ENCODE measurements at places on chromosomes 5 and 9.
A peak's percentile ranks its signal among the peaks of the same experiment; 100 is the strongest.

- DNase-seq, result no peak
Observed at GRCh38 chr5:179427032-179427675, 81.9 kb upstream of the ADAMTS2 start.

- DNase-seq, result no peak
Observed at GRCh38 chr9:124741149-124741548, 30.0 kb downstream of the NR6A1 start.

DNA sequence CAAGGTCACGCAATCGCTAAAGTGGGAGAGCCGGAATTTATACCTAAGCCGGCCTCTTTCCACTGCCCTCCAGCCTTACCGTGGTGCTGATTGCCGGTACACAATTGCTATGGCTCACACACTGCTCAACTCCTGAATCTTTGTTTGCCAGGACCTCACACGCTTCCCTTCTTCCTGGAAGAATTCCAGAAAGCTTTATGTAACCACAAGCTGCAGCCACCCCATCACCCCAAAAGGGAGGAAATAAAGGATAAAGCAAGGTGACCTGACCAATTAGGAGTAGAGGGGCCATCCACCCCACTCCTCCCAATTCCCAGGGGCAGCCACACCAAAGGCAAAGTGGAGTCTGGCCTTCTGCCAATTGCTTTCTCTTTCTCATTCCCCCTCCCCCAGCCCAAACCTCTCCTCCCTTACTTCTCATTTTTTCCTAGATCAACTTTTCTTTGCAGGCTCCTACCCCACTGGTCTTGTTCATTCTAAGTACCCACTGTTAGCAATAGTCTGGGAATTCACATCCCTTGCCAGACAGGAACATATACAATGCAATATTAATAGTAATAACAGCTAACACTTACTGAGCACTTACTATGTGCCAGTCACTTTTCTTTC, 18.0 kb upstream of the CDC23 start:
- DNase-seq, result no peak

GRCh38 chr9:90124961-90125360, 517.7 kb downstream of the DIRAS2 start:
- DNase-seq, result no peak

DNA sequence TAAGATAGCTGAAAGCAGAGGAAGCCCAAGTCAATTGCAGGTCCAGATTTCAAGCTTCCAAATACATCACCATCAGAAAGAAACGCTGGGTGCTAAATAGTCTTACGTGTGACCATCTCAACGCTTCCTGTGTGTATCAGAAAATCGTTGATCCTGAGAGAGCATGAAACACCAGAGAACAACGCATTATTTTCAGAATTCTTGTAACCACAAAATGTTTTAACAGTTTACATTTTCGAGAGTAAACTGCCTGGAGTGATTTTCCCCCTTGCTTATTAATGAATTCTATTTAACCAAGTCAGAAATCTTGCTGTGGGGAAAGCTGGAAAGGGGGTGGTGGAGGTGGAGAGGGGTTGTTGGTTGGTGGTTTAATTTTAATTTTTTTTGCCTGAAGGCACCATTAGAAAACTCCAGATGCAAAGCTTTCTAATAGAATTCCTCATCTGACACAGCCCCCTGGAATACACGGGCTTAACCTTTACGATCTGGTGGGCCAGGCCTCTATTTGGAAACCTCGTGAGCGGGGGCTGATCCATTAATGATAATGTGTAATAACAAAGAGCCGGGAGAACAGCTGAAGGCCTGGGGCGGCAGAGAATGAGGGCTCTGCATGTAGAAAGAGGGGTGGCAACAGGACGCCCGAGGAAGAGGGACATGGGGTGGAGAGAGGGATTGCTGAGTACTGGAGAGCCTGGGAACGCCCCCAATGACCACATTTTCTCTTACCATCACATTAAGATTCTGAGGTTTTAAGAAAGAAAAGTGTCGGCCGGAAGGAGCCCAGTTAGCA, 124.5 kb upstream of the NFIB start:
- no peak for DNase-seq

DNA sequence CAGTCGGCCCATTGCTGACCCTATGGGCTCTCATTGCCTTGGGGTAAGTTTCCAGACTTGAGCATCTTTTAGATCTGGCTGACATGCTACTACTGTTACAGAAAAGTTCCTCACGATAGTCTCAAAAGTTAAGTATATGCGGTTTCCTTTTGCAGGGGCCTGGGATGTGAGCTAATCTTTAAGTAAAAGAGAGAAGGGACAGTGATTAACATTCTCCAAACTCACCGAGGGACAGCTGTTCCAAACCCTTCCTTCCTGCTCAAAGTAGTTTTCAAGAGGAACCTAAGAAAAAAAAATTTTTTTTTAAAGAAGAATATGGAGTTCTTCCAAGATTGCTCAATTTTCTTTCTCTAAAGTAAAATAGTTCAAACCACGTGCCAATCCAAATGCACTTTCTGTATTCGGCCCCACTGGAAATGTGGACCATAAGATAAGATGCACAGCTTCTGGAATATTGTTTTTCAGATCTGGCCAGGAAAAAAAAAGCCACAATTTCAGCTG, 168.0 kb upstream of the SPRY4 start:
- DNase-seq, result no peak

GRCh38 chr9:115756736-115757135, 396.9 kb upstream of the PAPPA start:
- no peak for DNase-seq

DNA sequence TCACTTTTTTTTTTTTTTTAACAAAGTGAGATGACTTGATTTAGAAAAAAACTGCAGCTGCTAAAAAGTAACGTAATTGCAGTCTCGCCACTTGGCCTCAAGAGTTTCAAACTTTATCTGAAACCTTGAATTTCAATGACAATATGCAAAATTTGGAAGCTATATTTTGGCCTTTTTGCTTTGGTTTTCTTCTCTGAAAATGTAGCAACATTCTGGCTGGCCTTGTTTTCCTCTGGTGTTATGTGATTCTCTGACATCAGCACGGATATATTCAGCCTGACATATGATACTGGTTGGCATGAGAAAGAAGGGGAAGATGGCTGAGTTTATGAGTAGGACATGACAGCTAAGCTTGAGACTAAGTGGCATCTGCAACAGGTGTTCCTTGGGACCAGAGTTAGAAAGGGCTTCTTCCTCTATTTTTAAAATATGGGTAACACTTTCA, 136.5 kb downstream of the MEF2C start:
- DNase-seq, result no peak

DNA sequence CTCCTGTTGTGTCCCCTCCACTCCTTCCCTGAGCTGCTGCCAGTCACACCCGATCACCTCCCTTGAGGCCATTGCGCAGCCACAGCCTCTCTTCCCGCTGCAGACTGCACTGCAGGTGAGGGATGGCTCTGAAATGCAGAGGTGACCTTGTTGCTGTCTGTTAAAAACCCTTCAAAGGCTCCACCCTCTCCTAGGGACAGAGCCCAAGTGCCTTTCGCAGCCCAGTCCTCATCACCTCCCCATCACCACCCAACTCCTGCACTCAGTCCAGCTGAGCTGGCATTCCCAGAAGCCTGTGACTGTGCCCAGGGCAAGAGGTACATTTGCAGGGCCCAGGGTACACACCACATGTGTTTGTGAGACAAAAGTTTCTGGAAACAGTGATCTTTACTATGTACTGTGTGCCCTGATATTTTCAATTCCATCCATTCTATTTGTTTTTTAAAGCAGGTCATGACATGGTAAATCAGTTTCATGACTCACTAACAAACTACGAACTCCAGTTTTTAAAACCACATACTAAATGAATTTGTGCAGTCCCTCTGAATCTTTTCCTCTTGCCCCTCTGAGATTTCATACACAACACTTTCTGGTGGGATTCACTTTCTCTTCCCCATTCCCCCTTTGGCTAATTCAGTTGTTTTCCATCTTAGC, 73.0 kb upstream of the SPOCK1 start:
- DNase-seq, result no peak

DNA sequence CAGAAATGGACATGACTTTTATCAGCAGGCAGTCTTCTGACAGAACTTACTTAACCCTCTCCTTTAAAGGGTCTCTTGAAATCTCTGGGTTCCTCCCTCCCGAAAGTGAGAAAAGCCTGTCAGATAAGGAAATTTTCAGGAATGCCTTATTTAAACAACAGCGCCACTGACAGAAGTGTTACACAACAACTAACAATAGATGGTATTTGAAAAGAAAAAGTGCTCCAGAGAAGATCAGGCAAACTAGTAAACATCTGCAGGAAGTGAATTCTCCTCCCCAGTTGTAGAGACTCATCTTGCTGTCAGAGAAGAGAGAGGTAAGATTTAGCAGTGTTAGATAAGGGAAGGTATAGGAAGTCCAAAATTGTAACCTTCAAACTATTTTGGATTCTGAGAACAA, 107.2 kb upstream of the NFIL3 start:
- DNase-seq, result no peak

GRCh38 chr9:37286530-37287175, 135.8 kb upstream of the GRHPR start:
- DNase-seq, result no peak

DNA sequence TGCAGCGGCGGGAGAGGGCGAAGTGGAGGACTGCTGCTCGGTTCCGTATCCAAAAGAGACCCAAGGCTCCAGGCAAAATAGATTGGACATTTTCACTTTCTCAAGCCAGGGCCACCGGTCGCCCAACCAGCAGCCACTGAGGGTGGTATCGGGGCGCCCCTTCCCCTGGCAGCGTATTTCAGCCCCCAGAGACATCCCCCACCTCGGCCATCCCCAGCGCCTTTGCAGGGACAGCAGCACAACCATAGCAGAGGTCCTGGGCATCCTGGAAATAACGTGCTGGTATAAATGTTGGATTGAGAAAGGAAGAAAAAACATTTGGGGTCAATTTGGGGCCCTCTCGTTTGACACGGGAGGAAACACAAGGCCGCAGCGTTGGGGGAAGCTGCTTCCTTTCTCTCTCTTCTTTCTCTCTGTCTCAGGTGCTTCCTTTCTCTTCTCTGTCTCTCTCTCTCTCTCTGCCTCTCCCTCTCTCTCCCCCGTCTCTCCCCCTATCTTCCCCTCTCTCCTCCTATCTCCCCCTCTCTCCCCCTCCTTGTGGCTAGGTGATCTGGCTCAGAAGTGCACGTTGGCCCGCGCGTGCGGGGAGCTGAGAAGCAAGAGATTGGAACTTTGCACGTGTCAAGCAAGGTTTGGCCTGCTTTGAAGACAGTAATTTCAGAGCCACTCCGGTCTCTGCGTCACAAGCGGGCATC, 624 bp upstream of the RETREG1 start:
- peak; percentile 65 for DNase-seq

DNA sequence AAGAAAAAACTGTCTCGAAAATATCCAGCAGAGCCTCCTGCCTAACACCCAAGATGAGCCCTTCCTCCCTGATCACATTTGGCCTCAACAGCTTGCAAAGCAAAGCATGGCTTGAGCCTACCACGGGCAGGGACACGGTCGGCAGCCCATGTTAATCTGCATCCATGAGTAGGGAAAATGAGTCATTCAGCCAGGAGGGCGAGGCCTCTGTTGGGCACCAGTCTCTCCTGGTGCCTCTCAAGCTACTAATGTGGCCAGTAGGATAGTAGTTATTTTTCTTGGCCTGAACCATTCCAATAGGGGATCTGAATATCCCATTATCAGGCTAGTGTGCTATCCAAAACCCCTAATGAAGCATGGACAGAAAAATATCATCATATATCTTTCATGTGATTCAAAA, 43.0 kb upstream of the SHB start:
- no peak for DNase-seq

Measured in C1 segment of cervical spinal cord (tissue), 14 donors.